ENCODE measurements at places on chromosomes 3 and 15.

GRCh38 chr3:114435386-114436115, 141.7 kb downstream of the TIGIT start:
- DNase-seq = no peak

GRCh38 chr15:35061825-35062737, 23.0 kb downstream of the NANOGP8 start:
- no peak for DNase-seq

GRCh38 chr15:56099311-56099710, 105.9 kb upstream of the NEDD4 start:
- DNase-seq = no peak

DNA sequence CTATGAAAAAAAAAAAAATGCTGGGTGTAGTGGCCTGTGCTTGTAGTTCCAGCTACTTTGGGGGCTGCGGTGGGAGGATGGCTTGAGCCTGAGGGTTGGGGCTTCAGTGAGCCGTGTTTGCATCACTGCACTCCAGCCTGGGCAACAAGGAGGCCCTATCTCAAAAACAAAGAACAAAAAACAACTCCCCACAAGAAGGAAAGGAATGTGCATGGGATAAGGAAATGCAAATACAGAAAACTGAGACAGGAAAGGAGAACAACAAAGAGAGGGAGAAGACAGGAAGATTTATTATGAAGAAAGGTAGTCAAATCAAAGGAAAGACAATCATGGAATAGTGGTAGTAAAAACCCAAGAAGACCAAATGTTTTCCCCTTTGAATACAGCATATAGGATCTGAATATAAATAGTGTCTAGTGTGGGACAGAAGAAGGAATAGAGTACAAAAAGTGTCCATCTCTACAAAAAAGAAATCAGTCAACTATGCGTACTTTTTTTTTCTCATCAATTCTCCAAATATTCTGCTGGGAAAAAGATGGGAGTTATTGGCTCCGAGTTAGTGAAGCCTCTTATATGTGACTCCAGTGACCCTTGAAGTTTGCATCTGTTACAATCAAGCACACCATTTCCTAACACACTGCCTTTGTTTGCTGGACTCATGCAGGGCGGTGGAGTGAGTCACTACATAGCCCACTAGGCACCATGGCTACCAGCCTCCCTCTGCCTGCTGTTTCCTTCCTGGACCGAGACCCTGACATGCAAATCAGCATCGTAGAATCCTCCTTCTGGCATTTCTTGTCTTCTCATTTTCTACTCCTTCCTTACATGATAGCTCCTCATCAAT, 101.2 kb upstream of the PTX3 start:
- no peak for DNase-seq

DNA sequence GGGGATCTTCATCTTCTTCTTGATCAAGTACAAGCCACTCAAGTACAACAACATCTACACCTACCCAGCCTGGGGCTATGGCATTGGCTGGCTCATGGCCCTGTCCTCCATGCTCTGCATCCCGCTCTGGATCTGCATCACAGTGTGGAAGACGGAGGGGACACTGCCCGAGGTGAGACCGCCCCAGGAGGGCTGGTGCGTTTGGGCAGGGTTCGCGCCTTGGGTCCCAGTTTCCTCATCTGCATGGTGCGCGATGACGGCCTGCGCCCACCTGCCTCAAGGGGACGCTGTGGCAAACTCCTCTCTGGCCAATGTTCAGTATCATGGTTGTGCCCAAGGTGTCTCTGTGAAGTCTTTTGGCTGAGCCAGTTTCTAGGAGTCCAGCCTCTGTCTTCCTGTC, 57.5 kb upstream of the SLC6A1 start:
- no peak for DNase-seq
